ENCODE measurements at places on chromosomes 7 and 10.

- DNase-seq: peak; percentile 48
Measured at GRCh38 chr7:32937344-32938174, 19.7 kb upstream of the FKBP9 start.

DNA sequence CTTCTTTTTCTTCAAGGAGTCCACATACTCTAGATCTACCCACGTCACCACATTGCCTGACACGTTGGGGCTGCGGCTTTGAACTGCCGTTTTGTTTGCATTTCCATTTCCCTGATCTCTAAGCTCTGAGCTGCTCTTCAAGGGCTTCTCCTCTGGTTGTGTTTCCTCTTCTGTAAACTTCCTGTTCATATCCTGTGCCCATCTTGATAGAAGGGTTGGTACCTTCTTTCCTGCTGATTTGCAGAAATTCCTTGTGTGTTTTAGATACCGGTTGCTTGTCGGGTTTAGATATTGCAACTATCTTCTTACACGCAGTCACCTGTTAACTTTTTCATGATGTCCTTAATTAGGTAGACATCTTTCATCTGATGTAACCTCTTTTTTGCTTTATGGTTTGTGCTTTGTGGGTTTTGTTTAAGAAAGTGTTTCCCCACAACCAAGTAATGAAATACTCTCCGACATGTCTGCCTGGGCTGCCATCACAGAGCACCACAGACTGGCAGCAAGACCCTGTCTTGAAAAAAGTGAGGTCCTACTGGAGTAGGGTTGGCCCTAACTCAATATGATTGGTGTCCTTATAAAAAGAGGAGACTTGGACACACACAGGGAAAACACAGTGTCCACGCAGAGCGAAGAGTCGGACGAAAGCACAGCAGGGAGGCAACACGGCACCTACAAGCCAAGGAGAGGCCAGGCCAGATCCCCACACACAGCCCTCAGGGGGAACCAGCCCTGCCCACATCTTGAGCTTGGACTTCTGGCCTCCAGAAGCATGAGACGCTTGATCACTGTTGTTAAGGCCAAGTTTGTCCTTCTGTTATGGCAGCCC lies 99.1 kb upstream of the PDGFA start:
- no peak for DNase-seq

DNA sequence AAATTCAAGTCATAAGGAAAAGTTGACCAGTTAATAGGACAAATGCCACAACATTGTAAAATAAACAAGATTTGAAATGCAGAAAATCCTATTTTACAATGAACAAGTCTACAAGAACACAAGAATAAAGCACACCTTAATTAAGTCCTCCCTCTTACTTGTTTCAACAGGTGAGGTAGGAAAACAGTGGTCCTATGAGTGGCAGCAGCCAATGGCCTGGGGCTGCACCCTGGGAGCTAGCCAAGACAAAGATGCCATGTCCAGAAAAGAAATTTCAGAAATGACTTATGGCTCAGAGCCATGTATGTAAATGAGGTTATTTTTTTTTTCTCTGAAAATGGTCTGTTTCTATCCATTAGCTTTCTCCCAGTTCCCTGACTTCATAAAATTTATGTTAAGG lies 14.3 kb downstream of the KLLN start:
- no peak for DNase-seq

DNA sequence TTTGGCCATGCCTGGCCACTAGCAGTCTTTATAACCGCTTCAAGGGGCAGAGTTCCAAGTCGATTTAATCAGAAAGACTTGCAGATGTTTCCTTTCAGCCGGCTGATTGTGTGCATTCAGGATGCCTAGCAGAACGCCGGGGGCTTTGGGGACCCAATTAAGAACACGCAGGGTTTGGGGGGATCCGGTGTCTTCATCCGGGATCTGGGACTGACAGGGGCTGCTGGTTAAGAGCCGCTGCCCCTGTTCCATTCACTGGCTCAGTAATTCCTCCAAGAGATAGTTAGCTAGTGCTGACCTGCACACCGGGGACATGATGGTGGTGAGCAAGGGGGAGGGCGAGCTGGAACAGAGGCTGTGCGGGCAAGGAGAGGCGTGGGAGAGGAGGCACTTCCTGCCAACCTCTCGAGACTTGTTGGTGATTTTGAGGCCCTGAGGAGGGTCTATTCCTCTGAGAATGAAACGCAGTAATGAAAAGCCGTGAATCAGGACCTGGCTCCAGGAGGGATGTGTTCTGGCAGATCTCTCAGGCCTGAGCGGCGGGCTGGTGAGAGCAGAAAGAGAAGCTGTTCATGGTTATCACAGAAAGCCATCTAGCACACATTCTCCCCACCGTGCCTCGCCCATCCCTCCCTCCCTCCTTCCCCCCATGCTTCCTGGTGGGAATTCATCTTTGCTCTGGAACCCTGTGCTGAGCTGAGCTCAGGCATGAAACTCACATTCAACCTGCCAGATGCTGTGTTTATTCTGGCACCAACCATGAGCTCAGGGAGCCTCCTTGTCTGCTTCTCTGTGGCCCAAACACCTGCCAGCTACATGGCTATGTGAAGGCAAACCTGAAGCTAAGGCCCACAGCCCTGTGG lies 152.0 kb downstream of the CCDC3 start:
- no peak for DNase-seq

GRCh38 chr7:152076324-152076821 lies 50.9 kb downstream of the GALNT11 start:
- no peak for DNase-seq

- DNase-seq: no peak
Measured at GRCh38 chr7:92359801-92360200, 87.5 kb upstream of the GATAD1 start.

DNA sequence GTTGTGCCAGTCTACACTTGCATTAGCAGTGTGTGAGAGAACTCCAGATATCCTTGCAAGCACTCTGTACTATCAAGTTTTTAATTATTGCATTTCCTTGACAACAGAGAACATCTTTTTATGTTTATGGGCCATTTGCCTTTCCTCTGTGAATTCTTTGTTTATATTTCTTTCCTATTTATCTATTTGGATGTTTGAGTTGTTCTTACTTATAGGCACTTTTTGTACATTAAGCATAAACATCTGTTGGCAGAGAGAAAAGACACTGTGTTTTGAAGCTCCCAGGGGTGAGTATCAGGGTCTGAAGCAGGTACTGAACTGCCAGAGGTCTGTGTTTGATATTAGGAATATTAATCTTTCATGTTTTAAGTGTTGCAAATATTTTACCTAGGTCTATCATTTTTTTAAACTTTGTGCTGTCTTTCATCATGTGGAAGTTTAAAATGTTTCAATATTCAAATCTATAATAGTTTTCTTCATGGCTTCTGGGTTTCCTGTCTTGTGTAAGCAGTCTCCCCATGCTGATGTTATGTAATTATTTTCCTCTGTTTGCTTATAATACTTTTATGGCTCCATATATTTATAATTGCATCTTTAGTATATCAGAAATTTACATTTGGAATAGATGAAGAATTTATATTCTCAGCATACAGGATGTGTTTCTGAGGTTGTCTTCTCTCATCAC lies 17.7 kb upstream of the PDCD4 start:
- no peak for DNase-seq

DNA sequence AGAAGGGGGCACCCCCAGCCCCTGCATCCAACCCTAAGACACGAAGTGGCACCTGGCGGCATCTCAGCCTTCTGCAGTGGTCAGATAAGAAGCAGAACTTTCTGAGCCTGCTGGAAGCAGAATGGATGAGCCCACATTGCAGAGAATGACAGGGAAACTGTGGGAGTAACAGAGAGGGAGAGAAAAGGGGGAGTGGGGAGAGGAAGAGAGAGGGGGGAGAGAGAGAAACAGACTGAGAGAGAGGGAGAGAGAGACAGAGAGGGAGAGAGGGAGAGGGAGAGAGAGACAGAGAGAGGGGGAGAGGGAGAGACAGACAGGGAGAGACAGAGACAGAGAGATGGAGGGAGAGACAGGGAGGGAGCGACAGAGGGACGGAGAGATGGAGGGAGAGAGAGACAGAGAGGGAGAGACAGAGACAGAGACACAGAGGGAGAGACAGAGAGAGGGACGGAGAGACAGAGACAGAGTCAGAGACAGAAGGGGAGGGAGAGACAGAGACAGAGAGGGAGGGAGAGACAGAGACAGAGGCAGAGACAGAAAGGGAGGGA lies 35.9 kb downstream of the MICALL2 start:
- no peak for DNase-seq

DNA sequence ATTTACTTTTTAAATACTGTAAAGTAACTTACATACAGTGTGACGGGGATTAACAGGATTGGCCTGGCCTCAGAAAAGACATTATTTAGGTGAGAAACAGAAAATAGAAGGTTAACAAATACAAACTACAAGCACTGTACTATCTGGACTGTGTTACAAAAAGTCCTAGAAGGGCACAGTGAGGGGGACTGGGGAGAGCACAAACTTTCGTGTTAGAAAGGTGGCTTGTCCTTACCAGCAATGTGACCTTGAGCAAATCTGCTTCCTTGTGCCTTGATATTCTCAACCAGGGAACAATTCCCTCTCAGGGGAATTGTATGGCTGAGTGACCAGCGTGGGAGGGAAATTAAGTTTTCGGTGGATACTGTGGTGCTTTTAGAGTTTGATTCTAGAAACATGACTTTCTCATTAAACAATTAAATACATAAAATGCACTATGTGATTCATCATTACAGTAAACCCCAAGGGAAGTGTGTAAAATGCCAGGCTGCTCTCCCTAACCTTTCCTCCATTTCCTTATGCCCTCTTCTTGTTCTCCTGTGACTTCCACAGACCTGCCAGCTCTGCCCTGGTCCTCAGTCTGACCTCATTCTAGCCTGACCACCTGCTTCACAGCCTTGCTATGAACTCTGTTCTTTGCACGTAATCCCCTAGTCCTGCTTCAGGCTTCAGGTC lies 57.7 kb downstream of the OSBPL3 start:
- no peak for DNase-seq

- no peak for DNase-seq
Measured at GRCh38 chr7:139095194-139095659, 14.3 kb downstream of the ZC3HAV1 start.

DNA sequence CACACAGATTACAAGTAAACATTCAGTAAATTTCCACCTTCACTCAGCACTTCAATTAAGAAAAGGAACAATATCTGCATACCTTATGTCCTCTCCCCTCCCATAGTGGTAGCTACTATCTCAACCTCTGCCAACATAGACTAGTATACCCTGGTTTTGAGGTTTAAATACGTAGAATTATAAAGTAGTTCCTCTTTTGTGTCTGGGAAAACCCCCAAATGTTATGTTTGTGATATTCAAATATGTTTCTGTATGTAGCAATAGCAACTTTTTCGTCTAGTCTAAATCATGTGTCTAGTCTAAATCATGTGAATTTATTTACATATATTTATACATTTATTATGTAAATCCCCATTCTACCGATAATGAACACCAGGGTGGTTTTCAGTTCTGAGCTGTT lies 13.2 kb upstream of the CAMK2B start:
- no peak for DNase-seq

DNA sequence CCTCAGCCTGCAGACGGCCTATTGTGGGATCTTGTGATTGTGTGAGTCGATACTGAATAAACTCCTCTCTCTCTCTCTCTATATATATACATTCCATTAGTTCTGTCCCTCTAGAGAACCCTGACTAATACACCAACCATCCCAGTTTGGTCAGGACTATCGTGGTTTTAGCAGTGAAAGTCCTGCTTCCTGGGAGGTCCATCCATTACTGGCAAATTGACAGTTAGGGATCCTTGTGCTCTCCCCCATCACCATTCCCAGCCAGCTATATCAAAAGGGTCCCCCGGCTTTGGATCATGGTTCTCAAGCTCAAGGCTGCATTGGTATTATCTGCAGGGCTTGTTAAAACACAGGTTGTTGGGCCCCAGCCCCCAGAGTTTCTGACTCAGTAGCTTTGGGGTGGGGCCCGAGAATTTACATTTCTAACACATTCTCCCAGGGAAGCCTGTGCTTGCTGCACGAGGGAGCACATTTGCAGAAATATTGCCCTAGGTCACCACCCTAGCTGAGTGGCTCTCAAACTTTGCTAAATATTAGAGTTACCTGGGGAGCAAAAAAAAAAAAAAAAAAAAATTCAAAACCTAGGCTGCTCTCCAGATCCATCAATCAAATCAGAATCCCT lies 899.1 kb upstream of the AUTS2 start:
- DNase-seq: no peak

- DNase-seq: no peak
Measured at GRCh38 chr7:13802651-13803050, 186.8 kb downstream of the ETV1 start.

DNA sequence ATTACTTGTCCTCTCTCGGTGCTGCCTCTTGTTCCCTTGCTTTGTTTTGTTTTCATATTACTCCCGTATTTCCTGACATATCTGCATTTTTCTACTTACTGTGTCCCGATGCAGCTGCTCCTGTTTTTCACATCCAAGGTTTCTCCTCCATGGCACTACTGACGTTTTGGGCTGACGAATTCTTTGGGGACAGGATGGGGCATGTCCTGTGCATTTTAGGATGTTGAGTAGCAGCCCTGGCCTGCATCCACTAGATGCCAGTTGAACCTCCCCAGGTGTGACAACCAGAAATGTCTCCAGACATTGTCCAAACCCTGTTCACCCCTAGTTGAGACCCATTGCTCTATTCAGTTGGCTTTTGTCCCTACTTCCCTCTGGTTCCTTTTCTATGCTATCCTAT lies 12.4 kb downstream of the ZNF789 start:
- no peak for DNase-seq

- no peak for DNase-seq
Measured at GRCh38 chr7:132575982-132576720, at the start of gene PLXNA4. Gene PLXNA4 (minus strand): TSS chr7:132576470. CDS start chr7:132508693, 67,777 bp downstream.

- no peak for DNase-seq
Measured at GRCh38 chr10:4780782-4781181, 45.2 kb upstream of the AKR1E2 start.

DNA sequence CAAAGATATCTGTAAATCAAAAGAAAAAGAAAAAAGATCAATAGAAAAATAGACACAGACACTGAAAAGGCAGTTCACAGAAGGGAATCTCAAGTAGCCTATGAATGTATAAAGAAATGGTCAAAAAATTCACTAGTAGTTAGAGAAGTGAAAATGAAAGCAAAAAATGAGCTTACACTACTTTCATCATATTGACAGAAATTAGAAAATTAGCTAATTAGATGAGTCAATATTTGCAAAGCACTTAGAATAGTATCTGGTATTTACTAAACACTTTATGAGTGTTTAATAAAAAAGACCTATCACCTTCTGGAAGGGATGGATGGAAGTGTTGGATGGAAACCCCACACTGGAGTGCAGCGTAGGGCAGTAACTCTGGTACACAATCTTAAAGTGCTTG lies 1.7 kb upstream of the CFAP58 start:
- no peak for DNase-seq

GRCh38 chr7:46580766-46581165 lies 659.7 kb upstream of the IGFBP3 start:
- no peak for DNase-seq

DNA sequence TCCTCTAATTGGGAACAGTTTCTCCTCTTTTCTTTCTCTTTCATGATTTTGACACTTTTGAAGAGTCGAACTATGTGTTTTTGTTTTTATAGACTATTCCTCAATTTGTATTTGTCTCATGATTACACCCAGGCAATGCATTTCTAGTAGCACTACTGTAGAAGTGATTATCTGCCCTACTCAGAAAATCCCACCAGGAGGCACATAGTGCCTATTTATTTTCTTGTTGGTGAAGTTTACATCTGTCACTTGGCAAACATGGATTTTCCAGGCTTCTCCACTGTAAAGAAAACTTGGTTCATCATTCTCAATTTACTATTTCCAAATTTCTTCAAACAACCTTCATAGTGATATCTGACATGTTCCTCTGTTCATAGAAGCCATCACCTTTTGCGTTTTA lies 893.9 kb downstream of the CCSER2 start:
- DNase-seq: no peak
